ENCODE measurements at places on chromosomes 7 and 10.

DNA sequence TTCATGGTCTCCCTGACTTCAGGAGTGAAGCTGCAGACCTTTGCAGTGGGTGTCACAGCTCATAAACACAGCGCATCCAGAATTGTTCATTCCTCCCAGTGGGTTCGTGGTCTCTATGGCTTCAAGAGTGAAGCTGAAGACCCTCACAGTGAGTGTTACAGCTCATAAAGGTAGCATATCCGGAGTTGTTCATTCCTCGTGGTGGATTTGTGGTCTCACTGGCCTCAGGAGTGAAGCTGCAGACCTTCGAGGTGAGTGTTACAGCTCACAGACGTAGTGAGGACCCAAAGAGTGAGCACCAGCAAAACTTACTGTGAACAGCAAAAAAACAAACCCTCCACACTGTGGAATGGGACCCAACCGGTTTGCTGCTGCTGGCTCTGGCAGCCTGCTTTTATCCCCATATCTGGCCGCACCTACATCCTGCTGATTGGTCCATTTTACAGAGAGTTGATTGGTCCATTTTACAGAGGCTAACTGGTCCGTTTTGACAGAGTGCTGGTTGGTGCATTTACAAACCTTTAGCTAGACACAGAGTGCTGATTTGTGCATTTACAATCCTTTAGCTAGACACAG lies 308.8 kb downstream of the PTPRN2 start:
- no peak for DNase-seq

- DNase-seq: no peak
Observed at GRCh38 chr10:15704581-15704968, 15.1 kb downstream of the ITGA8 start.

- DNase-seq: no peak
Observed at GRCh38 chr7:116215551-116215950, 5.2 kb downstream of the TES start.

DNA sequence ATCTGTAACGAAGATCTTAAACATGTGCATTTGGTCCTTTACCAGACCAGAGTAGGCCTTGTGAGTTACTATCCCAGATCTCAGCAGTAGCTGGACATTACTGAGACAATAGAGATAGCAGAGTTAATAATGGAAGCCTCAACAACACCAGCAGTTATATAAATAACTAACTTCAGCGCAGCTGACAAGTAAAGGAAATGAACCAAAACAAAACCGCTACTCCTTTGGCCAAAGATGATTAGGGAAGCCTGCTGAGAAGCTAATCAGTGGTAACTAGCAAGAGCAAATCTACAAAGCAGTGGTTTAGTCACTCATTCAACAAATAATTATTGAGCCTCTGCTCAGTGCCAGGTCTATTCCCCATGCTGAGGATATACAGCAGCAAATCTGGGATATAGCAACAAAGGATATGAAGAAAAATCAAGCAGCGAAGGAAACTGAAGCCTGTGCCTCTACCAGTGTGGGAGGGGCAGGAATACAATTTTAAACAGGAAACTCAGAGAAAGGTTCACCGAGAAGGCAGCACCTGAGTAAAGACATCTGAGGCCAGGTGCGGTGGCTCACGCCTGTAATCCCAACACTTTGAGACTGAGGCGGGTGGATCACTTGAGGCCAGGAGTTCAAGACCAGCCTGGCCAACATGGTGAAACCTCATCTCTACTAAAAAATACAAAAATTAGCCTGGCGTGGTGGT lies 103.6 kb downstream of the ELMO1 start:
- DNase-seq: no peak

GRCh38 chr7:3767917-3768777 lies 467.1 kb downstream of the SDK1 start:
- no peak for DNase-seq

DNA sequence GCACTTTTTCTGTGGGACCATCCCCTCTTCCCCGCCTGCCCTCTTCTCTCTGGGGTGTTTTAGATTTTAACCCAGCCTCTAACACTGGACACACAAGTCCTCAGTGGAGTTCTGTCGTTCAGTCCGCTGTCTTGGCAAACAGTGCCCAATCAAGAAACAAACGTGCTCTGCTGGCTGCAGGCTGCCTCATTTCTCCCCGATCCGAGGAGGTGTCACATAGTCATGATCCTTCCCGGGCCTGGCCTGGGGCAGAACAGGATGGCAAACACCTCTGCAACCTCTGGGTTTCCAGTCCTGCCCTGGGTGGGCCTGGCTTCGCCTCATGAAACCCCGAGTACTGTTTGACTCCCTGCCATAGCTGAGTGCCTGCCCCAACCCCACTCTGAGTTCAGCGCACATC lies 110.9 kb upstream of the INSYN2A start:
- no peak for DNase-seq

DNA sequence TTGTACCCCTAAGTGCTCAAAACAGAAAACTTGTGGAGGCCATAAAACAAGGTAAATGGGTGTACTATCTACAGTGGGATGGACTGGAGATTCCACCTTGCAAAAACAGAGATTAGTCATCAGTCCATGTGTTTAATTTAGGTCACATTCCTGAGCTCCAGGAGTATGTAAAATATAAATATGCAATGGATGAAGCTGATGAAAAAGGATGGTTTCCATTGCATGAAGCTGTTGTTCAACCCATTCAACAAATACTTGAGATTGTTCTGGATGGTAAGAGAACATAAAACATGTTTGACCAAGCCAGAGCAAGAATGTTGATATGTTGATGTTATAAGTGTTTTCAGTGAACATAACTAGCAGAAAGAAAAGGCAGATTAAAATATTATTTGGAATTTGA lies 14.6 kb downstream of the ASB15 start:
- no peak for DNase-seq

DNA sequence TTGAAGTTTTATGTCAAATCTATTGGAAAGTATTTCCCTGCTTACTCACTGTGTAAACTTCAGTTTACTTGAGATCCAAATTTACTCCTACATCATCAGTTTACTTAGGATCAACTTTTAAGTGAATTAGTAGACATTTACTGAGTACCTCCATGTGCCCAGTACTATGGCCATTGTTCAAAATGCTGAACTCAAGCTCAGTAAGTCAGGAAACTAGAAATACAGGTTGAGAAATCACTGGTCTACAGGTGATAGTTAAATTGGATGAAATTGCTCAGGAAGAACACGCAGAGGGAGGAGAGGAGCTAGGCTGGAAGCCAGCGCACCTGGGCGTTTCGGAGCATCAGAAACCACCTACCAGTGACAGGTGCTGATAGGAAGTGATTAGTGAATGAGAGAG lies 25.5 kb upstream of the EBLN1 start:
- DNase-seq: no peak

Measured in GM12891 (cell line).